Hematopoietic multipotent progenitor cell (in vitro differentiated cells): ENCODE measurements at places on chromosomes 3 and 15. TPM values are rescaled to one million over a fixed set of nuclear protein-coding genes. Genes with fewer than 3 reads are reported as not detected.

The CFAP44 gene
- 2.4 TPM for total RNA-seq

The MAP3K13 gene
- 5.4 TPM for total RNA-seq

The CPNE9 gene
- 0.81 TPM for total RNA-seq

The IL17RB gene
- under 0.01 TPM for total RNA-seq

The ATG3 gene
- total RNA-seq, result 46.0 TPM

The RBMS3 gene
- total RNA-seq, result under 0.01 TPM

The TM6SF1 gene
- 2.4 TPM for total RNA-seq

The ZNF860 gene
- total RNA-seq, result under 0.01 TPM

The GAP43 gene
- total RNA-seq, result not detected

The GASK1A gene
- total RNA-seq, result 1.6 TPM

The TUSC7 gene
- total RNA-seq, result not detected

The LNP1 gene
- total RNA-seq, result 1.6 TPM

The SLC25A38 gene
- total RNA-seq, result 29.6 TPM

The ITIH4 gene
- total RNA-seq, result 7.5 TPM

The PRICKLE2 gene
- under 0.01 TPM for total RNA-seq

The ITGB5 gene
- total RNA-seq, result 2.2 TPM

The SAMD7 gene
- total RNA-seq, result not detected

The UACA gene
- total RNA-seq, result 3.0 TPM

The IL17RD gene
- total RNA-seq, result 0.27 TPM

The VPS39 gene
- 58.4 TPM for total RNA-seq

The NPAP1 gene
- under 0.01 TPM for total RNA-seq

The GOLGA8J gene
- under 0.01 TPM for total RNA-seq

The FGF7 gene
- under 0.01 TPM for total RNA-seq

The LRTM1 gene
- not detected for total RNA-seq

The ANKDD1A gene
- total RNA-seq, result 6.2 TPM

The CPLX3 gene
- not detected for total RNA-seq

The LPP gene
- total RNA-seq, result 11.6 TPM

The NR1I2 gene
- total RNA-seq, result 2.4 TPM

The CPN2 gene
- total RNA-seq, result not detected

The ZNF445 gene
- 10.5 TPM for total RNA-seq

The C3orf33 gene
- 1.3 TPM for total RNA-seq

The WDR72 gene
- 12.7 TPM for total RNA-seq

The SYNPR gene
- total RNA-seq, result under 0.01 TPM

The NUP210 gene
- total RNA-seq, result 140 TPM

The COPS2 gene
- total RNA-seq, result 15.9 TPM

The LMAN1L gene
- 0.27 TPM for total RNA-seq

The IGDCC3 gene
- total RNA-seq, result not detected

The KNG1 gene
- total RNA-seq, result not detected

The ZNF774 gene
- total RNA-seq, result 0.27 TPM

The SMCO1 gene
- total RNA-seq, result not detected

The OR5H14 gene
- total RNA-seq, result not detected
